A549 treated with Hydrocortisone at 1 μM for 4 hours (cell line): ENCODE measurements at places on chromosomes 12 and 14. TPM values are rescaled to one million over a fixed set of nuclear protein-coding genes. Genes with fewer than 3 reads are reported as not detected.

TSPAN19 gene
- not detected in 5 replicates for total RNA-seq

GUCY2C gene
- total RNA-seq = 0.02 to 0.05 TPM (median 0.03 TPM) in 3 of 5 replicates, not detected in the others

ADAM21 gene
- total RNA-seq = 0.03 TPM in 2 of 5 replicates, not detected in the others

LHX5 gene
- total RNA-seq = 0.02 TPM in 1 of 5 replicates, not detected in the others

EXD2 gene
- 11.9 to 16.4 TPM (median 12.8 TPM) in 5 replicates for total RNA-seq

KLRB1 gene
- total RNA-seq = not detected in 5 replicates
